Panc1 (cell line): ENCODE measurements at places on chromosomes 3 and 15. TPM values are rescaled to one million over a fixed set of nuclear protein-coding genes. Genes with fewer than 3 reads are reported as not detected.

Gene RETNLB
- not detected for total RNA-seq

Gene HACD2
- total RNA-seq: 58.6 TPM

Gene TM4SF1
- 1,063 TPM for total RNA-seq

Gene HGD
- 0.59 TPM for total RNA-seq

Gene GYG1
- total RNA-seq: 75.2 TPM

Gene KBTBD13
- total RNA-seq: not detected
